ENCODE measurements at places on chromosomes 11 and 22. TPM values are rescaled to one million over a fixed set of nuclear protein-coding genes. Genes with fewer than 3 reads are reported as not detected.

GRCh38 chr11:131829725-131830124, 459.3 kb downstream of the NTM start:
- no peak for DNase-seq

SYT13 gene
- 71.0 TPM for polyA plus RNA-seq

C22orf23 gene
- polyA plus RNA-seq = 18.8 TPM

RTN4RL2 gene
- polyA plus RNA-seq = 10.9 TPM

- DNase-seq = no peak
Observed at GRCh38 chr11:132134322-132134721, 763.9 kb downstream of the NTM start.

DNA sequence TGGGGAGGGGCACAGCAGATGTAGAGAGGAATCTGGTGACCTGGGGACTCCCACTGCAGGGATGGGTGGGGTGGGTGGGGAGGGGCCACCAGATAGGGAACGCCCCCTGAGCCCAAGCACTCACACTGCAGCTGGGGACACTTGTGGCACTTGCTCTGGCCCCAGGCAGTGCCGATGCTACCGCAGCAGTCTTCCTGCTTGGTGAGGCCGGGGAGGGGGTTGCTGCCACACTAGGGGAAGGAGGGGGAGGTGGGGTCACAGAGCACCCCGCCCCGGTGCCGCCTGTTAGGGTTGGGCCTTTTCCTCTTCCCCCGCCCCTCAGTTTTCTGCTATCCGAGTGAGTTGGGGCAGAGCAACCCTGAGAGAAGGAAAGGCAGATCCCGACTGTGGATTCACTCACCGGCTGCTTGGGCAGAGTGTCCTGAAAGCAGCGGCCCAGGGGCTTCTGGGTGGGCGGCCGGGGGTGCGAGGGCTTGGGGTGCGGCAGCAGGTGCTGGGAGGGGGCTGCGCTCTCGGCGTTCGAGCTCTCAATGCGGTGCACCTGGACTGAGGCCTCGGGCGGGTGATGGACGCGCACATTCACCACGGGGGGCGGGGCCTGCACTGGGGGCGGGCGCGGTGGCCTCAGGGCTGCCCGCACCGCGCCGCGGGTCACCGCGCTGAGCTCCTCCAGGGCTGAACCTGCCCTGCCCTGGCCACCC, 4.7 kb downstream of the LTBP3 start:
- no peak for DNase-seq

DNA sequence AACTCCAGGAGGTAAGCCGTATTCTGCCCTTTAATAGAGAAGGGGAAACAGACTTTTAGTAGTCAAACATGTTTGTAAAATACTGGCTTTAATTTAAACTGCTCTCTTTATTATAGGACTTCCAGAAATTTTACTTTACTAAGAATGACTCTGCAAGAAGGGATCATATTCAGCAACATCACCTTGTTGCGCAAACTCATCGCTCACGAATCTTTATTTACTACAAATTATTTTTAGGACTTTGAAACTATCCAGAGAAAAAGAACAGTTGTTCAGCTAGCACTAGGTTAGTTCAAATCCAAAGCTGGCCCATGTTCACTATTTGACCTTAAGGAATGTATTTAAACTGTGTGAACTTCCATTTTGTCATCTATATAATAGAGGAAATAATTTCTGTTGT, 498.3 kb upstream of the TENM4 start:
- no peak for DNase-seq

GRCh38 chr22:43883719-43884415, 7.9 kb downstream of the PNPLA5 start:
- no peak for DNase-seq
